CD4-positive, alpha-beta T cell treated with Interferon alpha-2 for 1 hour (primary cell): ENCODE measurements at places on chromosomes 3 and 15.

DNA sequence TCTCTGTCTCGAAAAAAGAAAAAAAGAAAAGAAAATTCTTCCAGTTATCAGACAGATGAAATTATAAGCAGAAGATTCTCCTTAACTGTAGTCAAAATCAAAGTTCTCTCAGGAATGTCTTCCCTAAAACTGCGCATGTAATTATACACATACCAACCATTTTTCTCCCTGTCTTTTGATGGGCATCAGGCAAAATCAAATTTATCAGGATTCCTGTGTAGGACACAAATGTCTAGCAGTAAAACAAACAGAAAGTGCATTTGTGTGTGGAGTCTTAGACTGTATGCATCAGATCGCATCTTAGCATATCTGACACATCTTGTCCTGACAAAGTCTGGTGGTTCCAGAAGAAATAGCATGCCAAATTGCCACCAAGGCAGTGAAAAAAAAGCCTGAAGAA is 3.9 kb upstream of the ARPIN start:
- DNase-seq = no peak

- no peak for DNase-seq
Measured at GRCh38 chr3:185939721-185940120, 1.9 kb upstream of the TRA2B start.

DNA sequence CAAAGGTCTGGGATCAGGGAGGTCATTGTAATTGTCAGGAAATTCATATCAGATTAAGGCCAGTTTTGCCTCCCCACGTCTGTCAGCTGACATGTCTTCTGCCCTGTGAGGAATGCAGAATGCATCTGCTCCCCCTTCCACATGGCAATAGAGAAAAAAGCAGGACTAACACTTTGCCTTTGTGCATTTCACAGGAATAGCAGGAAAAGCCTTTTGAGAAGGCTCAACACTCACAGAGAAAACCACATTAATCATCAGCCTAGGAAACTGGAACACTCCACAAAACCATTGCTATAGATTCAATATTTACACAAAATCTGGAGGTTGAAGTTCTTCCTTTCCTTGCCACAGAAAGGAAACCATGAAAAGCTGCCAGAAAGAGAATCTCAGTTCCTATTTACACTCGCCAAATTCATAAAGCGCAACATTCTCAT is 165.2 kb upstream of the HES1 start:
- no peak for DNase-seq

- DNase-seq = no peak
Measured at GRCh38 chr15:60399931-60400330, 2.1 kb upstream of the ANXA2 start.
